ENCODE measurements at places on chromosomes 5 and 9.

GRCh38 chr9:95091601-95092261 lies 225.8 kb downstream of the FANCC start:
- DNase-seq: no peak

- no peak for DNase-seq
Measured at GRCh38 chr9:77488439-77489126, 159.5 kb downstream of the GNA14 start.

DNA sequence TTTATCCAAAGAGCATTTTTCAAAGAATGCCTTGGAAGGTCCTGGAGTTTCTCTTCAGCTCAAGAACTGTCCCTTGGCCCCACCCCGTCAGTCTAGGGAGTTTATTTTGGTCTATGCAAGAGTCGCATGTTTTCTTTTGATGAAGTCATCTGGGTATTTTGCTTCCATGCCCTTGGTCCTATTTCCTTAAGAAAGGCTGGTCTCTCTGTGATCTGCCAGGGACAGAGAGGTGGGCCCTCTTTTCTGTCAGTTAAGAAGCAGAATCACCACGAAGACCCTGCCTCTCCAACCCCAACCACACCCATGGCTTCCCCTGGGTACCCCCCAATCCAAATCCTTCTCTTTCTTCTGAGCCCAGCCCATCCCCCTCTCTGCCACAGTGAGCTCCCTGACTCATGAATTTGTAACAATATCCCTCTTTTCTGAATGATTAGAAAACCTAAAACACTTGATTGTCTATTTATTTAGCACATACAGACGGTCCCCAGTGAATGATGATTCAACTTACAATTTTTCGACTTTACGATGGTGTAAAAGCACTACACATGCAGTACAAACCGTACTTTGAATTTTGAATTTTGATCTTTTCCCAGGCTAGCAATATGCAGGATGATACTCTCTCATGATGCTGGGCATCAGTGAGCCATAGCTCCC lies 163.5 kb upstream of the ADRA1B start:
- no peak for DNase-seq

GRCh38 chr5:1910081-1910760 lies 27.5 kb upstream of the IRX4 start:
- DNase-seq: no peak

GRCh38 chr5:117102591-117102990 lies 528.0 kb upstream of the SEMA6A start:
- no peak for DNase-seq

Measured in stimulated activated CD4-positive, alpha-beta T cell treated with anti-CD3 and anti-CD28 coated beads, Interleukin-15, amount 100 ng/mL, for 48 hours (primary cell).